Activated CD4-positive, alpha-beta T cell treated with anti-CD3 and anti-CD28 coated beads, Interleukin-2, amount 10 ng/mL, durations not matched to agents 7 days and 5 days (primary cell): ENCODE measurements at places on chromosomes 1 and 21. TPM values are rescaled to one million over a fixed set of nuclear protein-coding genes. Genes with fewer than 3 reads are reported as not detected.

GRCh38 chr1:194437135-194437534 is 1250.7 kb upstream of the B3GALT2 start:
- H3K27ac ChIP-seq: no peak overlapping the region
- H3K4me1 ChIP-seq: no peaks in the 10 kb centered on the region
- no peak for DNase-seq
- no peaks in the 10 kb centered on the region for H3K27me3 ChIP-seq
- H3K4me3 ChIP-seq: no peak overlapping the region

- H3K27ac ChIP-seq: no peak overlapping the region
- H3K36me3 ChIP-seq: no peaks in the 10 kb centered on the region
- H3K27me3 ChIP-seq: no peaks in the 10 kb centered on the region
- no peak for DNase-seq
Measured at GRCh38 chr1:208858738-208859137, 614.6 kb upstream of the PLXNA2 start.

- no peaks in the 10 kb centered on the region for H3K4me1 ChIP-seq
- no peak overlapping the region for H3K4me3 ChIP-seq
- H3K36me3 ChIP-seq: no peaks in the 10 kb centered on the region
- no peaks in the 10 kb centered on the region for H3K27me3 ChIP-seq
Measured at GRCh38 chr1:242412921-242413320, 111.6 kb downstream of the PLD5 start.

- H3K27ac ChIP-seq: no peak overlapping the region
- no peaks in the 10 kb centered on the region for H3K27me3 ChIP-seq
- H3K4me1 ChIP-seq: peaks cover 5% of the 10 kb centered on the region
- no peak overlapping the region for H3K4me3 ChIP-seq
- DNase-seq: no peak
Measured at GRCh38 chr1:169931795-169932231, 38.1 kb upstream of the SCYL3 start.

GRCh38 chr1:96887501-96887900 is 165.9 kb downstream of the PTBP2 start:
- no peak overlapping the region for H3K27ac ChIP-seq
- H3K36me3 ChIP-seq: no peaks in the 10 kb centered on the region
- H3K4me3 ChIP-seq: no peak overlapping the region
- no peak for DNase-seq
- no peaks in the 10 kb centered on the region for H3K4me1 ChIP-seq
- H3K27me3 ChIP-seq: no peaks in the 10 kb centered on the region

DNA sequence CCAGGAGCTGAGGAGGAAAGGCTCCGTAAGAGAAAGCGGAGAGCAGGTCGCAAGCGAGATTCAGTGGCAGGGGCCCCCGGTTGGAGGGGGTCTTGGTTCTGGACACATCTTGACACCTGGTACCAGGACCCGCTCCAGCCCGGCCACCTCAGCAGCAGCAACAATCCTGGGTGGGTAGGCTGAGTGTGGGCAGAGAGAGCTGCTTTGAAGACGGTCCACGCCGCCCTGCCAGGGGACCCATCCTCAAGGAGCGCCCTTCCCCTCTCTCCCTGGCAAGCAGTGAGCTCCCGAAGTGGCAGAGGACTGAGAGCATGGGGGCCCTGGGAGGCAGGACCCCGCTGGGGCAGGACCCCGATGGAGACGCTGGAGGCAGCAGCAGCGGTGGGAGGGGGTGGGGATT is 35.6 kb upstream of the LAPTM5 start:
- no peak for DNase-seq
- no peaks in the 10 kb centered on the region for H3K36me3 ChIP-seq
- peaks cover 8% of the 10 kb centered on the region for H3K27me3 ChIP-seq
- no peak overlapping the region for H3K4me3 ChIP-seq
- H3K4me1 ChIP-seq: peaks cover 13% of the 10 kb centered on the region

The MTARC1 gene
- total RNA-seq: not detected

The SLC2A1 gene
- 109 TPM for total RNA-seq

The CBS gene
- total RNA-seq: 31.7 TPM
